ENCODE measurements at places on chromosomes 16 and 17.

DNA sequence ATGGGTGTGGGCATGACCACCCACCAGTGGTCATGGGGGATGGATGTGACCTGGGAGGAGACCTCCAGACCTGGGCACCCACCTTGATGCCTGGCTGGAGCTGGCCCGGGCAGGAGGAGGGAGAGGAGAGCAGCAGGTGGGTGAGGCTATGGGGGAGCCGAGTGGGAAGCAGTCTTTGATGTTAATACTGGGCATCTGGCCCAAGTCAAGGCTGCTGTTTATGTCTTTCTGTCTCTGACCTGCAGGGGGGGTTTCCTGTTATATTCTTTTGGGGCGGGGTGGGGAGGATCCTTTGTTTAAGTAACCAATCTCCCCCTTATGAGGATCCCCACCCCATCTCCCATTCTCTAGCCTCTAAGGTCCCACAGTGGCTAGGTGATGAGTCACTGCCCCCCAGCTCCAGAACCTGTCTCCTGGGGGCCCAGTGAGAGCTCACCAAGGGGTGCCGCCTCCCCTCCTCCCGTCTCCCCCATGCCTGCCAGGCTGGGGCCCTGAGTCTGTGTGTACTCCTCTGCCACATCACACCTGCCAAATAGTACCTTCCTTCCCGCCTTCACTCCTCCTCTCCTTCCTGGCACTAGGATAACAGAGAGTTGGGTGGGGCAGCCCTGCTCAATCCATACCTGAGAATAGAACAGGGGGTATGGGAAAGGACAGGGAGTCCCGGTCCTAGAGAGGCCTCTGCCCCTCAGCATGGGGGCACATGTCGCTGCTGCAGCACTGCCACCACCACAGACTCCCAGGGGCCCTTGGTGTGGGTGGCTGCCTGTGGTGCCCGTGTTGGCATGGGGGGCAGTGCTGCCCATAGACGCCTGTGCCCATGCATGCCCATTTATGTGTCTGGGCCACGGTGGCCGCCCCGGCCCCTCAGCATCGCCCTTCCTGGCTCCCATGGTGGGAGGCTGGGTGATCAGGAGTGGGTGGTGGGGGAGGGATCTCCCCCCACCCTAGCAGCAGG lies 7.3 kb downstream of the THRA start:
- DNase-seq: no peak

GRCh38 chr16:22623351-22623781 lies 112.7 kb downstream of the NPIPB5 start:
- DNase-seq: peak; percentile 70

DNA sequence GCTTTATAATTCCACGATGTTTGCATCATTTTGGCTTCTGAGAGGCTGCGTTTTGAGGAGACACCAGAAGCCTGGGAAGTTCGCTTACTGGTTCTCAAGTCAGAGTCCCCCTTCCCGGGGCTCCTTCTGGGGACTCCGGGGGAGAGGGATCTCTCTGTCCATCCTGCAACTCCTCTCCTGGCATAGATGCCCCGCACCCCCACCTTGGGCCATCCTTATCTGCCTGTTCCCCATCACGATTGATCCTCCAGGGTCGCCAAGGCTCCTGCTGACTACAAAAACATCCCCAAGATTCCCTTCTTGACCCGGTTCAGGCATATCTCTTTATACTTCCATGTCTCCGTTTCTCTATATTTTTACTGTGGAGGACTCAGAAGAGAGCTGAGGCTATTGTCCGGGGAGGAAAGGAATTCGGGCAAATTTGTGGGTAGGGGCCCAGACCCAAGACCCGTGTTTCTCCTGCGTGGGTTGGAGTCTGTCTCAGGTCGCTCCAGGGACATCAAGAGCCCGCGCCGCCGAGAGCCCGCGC lies 18.4 kb upstream of the HOXB13 start:
- DNase-seq: no peak

DNA sequence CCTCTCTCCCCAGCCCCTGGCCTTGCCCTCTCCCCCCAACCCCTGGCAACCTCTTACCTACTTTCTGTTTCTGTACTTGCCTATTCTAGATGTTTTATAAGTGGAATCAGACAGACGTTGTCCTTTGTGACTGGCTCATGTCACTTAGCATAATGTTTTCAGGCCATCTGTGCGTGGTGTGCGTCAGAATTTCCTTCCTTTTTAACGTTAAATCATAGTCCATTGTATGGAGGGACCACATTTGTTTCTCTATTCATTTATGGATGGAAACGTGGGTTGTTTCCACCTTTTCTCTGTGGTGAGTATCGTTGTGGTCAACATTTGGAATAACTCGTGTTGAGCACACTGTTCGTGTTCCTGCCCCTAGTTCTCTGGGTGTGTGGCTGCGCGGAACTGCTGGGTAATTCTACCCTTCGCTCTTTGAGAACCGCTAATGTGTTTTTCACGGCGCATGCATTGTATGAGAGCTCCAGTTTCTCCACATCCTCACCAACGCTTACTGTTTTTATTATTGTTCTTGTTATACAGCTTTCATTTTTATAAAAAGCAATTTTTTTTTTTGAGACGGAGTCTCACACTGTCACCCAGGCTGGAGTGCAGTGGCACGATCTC lies 26.3 kb downstream of the ACTG1 start:
- DNase-seq: no peak

- DNase-seq: no peak
Observed at GRCh38 chr17:5781236-5781927, 197.1 kb upstream of the NLRP1 start.

DNA sequence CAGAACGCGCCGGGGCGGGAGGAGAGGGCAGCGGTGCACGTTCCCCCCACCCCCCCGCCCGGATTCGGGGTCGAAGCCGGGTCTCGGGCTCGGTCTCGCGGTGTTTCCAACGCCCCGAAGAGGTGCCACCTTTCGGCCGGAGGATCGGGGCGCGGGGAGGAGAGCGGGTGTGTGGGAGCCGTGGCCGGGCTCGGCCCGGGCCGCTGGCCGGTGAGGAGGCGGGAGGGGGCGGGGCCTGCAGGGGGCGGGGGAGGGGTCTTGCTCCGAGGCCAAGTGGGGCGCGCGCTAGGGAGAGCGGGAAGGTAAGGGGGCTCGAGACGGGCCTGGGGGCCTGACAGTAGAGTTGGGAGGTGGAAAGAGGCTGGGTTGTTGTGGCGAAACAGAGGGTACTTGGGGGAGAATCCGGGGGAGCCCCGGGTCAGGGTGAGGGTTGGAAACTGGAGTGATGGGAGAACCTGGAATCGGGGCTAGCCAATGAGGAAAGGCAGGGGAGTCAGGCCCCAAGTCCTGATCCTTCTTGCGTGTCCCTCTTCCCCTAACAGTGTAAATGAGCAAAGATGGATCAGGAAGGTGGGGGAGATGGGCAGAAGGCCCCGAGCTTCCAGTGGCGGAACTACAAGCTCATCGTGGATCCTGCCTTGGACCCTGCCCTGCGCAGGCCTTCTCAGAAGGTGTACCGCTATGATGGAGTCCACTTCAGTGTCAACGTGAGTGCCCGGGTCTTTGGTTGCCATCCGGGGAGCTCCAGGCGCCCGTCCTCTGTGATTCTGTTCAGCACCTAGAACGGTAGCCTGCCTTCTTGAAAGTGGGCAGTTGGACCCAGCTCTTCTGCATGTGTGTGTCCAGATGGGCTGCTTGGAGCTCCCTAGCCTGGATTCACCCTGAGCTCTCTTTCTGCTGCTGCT lies 873 bp downstream of the SETD1A start:
- no peak for DNase-seq

GRCh38 chr16:29237971-29238370 lies 168.5 kb downstream of the NPIPB11 start:
- DNase-seq: no peak

DNA sequence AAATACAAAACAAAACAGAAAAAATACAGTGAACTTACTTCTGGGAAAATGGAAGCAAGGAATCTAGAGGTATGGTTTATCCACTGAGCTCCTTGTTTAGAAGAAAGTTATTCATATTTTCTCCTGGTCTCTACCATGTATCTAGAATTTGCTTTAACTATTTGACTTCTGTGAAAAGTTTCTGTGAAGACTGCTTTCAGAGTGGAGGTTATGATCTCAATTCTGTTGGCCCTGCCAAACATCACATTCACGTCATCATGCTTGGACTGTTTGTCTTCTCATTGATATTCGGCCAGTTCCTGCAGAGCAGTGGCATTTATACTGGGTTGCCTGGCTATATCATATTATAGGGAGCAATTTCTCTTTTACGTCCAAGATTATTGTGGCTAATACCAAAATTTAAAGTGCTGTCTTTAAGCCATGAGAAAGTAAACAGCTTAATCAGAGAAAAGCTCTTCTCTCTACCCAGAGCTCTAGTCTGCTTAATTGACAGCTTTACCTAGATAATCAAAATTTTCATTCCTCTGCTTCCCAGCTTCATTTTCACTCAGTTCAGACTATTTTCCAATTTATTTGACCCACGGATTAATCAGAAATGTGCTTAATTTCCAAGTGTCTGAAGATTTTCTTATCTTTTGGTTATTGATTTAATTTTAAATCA lies at the start of gene ABCA8:
ABCA8 (minus strand) TSS at position 212 of the 661 bp plus-strand sequence. CDS start 13,358 bp downstream, outside the sequence.
- DNase-seq: no peak

- no peak for DNase-seq
Observed at GRCh38 chr17:2083613-2084035, 28.7 kb downstream of the HIC1 start.

- no peak for DNase-seq
Observed at GRCh38 chr17:38545531-38546225, 60.1 kb downstream of the SRCIN1 start.

DNA sequence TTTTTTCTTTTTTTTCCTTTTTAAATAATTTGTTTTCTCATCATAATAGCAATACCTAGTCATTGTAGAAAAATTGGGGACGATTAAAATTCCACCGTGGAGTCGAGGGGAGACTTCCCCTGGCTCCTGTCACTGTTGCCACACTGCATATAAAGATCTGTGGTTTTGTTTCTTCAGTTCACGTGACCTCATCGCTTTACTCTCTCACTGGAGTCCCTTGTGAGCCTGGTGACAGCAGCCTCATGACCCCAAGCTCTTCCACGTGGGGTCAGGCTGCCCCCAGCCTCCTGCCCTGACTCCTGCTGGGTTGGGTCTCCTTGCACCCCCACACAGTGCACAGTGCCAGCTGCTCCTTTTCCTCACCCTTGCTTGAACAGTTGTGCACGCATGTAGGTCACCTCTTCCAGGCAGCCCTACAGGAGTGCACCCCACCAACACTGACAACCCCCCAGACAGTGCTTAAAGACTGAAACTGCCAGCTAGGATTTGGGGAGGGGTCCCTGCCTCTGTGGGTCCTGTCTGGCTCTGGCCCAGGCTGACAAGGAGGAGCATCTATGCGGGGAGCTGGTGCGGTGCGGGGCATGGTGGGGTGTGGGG lies 7.3 kb upstream of the METRNL start:
- no peak for DNase-seq

- no peak for DNase-seq
Observed at GRCh38 chr17:542943-543342, 171.7 kb downstream of the VPS53 start.

- DNase-seq: no peak
Observed at GRCh38 chr16:65889533-65889966, 476.9 kb upstream of the CDH5 start.

GRCh38 chr16:85327731-85328675 lies 215.7 kb upstream of the CIBAR2 start:
- no peak for DNase-seq

DNA sequence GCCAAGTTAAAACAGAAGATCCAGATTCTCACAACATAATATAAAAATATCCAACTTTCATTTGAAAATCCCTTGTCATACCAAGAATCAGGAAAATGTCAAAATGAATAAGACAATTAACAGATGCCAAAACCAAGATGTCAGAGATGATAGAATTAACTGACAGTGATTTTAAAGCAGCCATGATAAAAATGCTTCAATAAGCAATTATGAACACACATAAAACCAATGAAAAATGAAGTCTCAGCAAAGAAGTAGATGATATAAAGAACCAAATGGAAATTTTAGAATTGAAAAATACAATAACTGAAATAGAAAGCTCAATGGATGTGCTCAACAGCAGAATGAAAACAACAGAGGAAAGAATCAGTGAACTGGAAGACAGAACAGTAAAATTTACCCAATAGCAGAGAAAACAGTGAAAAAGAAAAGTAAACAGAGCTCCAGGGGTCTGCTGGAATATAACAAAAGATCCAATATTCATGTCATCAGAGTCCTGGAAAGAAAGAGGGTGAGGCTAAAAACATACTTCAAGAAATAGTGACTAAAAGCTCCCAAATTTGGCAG lies 35.1 kb downstream of the SHCBP1 start:
- no peak for DNase-seq

DNA sequence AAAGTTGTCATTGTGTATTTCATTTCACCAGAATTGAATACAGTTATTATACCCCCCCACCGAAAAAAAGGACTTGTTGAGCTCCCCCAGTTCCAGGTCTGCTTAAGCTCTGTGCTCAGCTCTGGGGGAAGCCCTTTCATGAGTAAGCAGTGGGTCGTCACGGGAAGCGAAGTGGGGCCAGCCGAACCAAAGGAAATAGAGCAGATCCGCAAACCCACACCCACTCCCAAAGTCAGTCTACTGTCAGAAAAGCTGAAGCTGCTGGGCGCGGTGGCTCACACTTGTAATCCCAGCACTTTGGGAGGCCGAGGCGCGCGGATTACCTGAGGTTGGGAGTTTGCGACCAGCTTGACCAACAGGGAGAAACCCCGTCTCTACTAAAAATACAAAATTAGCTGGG lies 50.1 kb downstream of the PECAM1 start:
- DNase-seq: no peak

- peak; percentile 96 for DNase-seq
Observed at GRCh38 chr16:3950343-3951193, 70.1 kb upstream of the CREBBP start.

- DNase-seq: no peak
Observed at GRCh38 chr17:17811381-17812210, 25.2 kb downstream of the SREBF1 start.

DNA sequence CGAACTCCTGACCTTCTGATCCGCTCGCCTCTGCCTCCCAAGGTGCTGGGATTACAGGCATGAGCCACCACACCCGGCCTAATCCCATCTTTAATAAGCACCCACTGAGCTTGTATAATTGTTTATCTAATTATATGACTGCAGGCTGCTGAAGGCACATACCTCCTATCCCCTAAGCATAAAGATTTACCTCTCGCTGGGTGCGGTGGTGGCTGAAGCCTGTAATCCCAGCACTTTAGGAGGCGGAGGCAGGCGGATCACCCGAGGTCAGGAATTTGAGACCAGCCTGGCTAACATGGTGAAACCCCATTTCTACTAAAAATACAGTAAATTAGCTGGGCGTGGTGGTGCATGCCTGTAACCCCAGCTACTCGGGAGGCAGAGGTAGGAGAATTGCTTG lies 20.1 kb upstream of the YWHAE start:
- no peak for DNase-seq

- no peak for DNase-seq
Observed at GRCh38 chr16:5615868-5616642, 518.5 kb upstream of the EEF2KMT start.

- DNase-seq: no peak
Observed at GRCh38 chr17:81551458-81552243, 502 bp downstream of the FAAP100 start.

DNA sequence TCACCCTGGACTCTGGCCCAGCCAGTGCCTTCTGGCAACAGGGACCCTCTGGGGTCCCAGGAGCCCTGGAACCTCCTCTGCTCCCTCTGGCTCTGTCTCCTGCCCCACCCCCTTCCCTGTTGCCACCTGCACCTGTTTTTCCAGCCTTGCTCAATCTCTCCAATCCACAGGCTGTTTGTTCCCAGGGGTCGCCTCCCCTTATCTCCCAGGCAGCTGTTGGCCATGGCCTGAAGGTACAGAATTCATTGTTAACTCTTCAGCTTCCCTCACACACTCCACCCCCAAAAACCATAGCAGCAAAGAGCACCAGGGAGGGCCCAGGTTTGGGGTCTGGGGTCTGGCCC lies 39.3 kb upstream of the TOB1 start:
- DNase-seq: no peak

GRCh38 chr16:51103590-51103989 lies 47.5 kb downstream of the SALL1 start:
- DNase-seq: no peak

Measured in GM04503 (cell line).